H7 (cell line): ENCODE measurements at places on chromosomes 7 and 10. TPM values are rescaled to one million over a fixed set of nuclear protein-coding genes. Genes with fewer than 3 reads are reported as not detected.

The OPALIN gene
- total RNA-seq = not detected in 2 replicates

The NYAP1 gene
- total RNA-seq = 4.0 and 5.5 TPM in 2 replicates

The SLC13A4 gene
- total RNA-seq = 2.3 and 3.1 TPM in 2 replicates

The TLL2 gene
- total RNA-seq = 2.5 and 5.0 TPM in 2 replicates

The TAS2R4 gene
- total RNA-seq = 0.17 and 0.63 TPM in 2 replicates

The LRIT1 gene
- total RNA-seq = not detected in 2 replicates

The ASZ1 gene
- not detected in 2 replicates for total RNA-seq

The TRUB1 gene
- 22.9 and 27.2 TPM in 2 replicates for total RNA-seq

The TUBB8 gene
- total RNA-seq = 2.5 and 9.2 TPM in 2 replicates

The OR6B1 gene
- total RNA-seq = not detected in 2 replicates

The OR13A1 gene
- not detected in 2 replicates for total RNA-seq

The HECW1 gene
- 4.2 and 4.3 TPM in 2 replicates for total RNA-seq

The PRKAR2B gene
- 22.9 and 29.9 TPM in 2 replicates for total RNA-seq
